ENCODE measurements at places on chromosomes 4 and X.

DNA sequence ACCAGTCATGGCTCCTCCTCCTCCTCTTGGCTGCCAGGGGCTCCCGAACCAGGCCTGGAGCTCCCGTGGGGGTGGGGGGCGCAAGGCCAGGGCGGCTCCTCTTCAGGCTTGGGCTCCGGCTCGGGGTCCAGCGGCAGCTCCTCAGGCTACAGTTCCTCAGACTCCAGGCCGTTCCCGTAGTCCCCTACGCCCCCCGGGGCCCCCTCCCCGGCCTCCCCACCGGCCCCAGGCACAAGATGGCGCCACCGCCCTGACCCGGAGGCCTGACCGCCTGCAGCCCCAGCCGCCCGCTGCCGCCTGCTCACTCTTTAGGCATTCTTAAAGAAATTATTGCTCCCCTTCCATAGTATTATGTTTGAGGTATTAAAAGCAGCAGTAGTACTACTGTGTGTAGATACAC, 54.5 kb downstream of the TAF1 start:
- no peak for DNase-seq

DNA sequence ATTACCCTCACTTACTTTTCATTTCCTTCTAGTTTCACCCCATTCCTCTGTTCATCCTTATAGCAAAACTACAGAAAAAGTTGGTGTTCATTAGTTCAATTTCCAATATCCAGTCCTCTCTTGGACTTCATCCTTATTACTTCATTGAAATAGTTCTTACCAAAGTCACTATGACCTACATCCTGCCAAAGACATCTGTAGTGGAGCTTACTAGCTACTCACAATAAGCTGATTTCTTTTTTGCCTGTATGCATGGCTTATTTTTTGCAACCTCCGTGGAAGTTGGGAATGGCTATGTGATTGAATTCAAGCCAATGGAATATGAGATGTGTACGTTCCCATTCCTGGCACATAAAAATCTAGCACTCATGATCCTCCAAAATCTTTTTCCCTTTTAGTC, 4.6 kb upstream of the CDKL2 start:
- DNase-seq = no peak

DNA sequence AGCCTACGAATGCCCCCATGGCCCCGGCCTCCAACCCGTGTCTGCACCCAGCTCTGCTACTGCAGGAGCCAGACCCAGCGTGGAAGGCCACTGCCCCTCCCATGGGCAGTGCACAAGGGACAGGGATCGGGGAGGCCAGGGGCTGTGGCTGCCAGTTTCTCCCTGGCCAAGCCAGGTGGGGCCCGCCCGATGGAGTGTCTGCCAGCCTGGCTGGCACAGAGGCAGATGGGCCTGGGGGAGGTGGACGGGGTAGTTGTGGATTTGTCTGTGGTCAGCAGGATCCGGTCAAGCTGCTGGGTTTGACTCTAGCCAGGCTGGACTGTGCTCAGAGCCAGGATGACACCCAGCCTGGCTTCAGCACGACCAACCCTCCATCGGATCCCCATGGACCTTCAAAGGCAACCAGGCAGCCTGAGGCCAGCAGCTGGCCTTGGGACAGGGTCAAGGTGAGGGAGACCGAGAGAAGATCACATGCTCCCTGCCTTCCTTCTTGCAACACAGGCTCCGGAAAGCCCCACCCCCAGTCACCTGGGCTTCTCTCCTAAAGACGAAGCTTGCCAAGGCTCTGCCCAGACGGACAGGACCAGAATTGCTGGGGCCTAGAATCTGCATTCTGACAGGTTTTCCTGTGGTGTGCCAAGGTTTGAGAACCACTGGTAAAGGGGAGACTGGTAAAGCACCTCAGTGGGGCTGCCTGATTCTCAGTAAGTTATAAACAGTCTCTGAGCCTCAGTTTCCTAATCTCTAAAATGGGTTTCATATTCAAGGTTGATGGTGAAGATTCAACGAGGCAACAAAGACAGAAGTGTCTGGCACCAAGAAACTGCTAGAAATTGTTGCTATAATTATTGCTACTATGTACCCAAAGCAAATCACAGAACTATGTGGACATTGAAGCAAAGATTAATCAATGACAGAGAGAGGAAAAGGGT, 78.6 kb downstream of the PPP2R2C start:
- DNase-seq = peak; percentile 19

- no peak for DNase-seq
Observed at GRCh38 chr4:1236103-1236641, 12.8 kb downstream of the CTBP1 start.

DNA sequence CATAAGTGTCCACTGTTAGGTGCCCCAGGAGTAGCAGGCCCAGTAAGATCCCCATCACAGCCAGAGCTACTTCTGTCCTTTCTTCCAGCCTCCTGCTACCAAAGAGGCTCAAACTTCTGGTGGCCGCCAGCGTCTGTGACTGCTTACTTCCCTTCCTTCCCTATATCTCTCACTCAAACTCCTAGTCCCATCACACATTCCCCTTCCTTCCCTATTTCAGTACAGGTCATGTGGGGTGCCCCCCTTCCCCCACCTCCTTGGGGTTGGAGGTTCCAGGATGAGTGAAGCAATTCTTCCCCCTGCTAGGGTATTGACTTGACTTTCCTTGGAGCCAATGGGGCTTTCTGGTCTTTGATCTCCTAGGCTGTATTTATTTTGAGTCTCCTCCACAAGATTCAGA, at the start of gene VSIG4:
Gene VSIG4, minus strand, starts transcription at position 137 of the 400 bp plus-strand sequence. Its CDS starts 82 bp downstream, at position 55.
- peak; percentile 37 for DNase-seq

DNA sequence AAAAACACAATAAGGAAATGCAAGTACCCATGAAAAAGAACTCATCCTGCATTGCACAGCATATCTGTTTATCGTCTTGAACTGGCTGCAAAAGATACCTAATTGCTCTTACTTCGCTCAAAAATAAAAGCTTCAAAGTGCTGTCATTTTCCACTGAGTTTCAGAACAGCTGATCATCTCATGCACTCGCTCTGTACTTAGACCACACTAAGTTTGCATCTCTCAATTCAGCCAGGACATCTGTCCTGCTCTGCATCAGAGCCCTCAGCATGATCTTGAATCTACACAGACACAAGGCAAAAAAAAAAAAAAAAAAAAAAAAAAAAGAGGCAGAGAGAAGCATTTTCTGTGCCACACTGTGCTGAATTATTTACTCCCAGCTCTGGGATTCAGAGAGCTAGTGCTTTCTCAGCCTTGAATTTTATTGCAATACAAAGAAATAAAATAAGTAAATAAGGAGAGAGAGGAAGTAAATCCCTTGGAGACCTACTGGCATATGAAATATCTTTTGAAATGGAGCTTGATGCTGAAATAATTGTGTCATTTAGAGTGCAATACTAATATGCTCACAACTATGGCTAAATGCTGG, 81.3 kb downstream of the PPP1R2C start:
- DNase-seq = no peak

GRCh38 chrX:9948406-9948805, 18.8 kb upstream of the CLDN34 start:
- DNase-seq = no peak

GRCh38 chrX:119399772-119400101, 601 bp downstream of the SLC25A43 start:
- DNase-seq = no peak

GRCh38 chr4:102598086-102598761, 97.1 kb downstream of the NFKB1 start:
- DNase-seq = no peak
